Type B pancreatic cell (in vitro differentiated cells): ENCODE measurements at places on chromosomes 13 and 19. TPM values are rescaled to one million over a fixed set of nuclear protein-coding genes. Genes with fewer than 3 reads are reported as not detected.

Gene ICAM4
- 2.8 and 5.3 TPM in 2 replicates for total RNA-seq

Gene CCL25
- 1.4 and 5.6 TPM in 2 replicates for total RNA-seq

Gene TEX26
- total RNA-seq, result not detected in 2 replicates

Gene DCT
- total RNA-seq, result 19.7 TPM in 1 of 2 replicates, not detected in the other

Gene MEDAG
- total RNA-seq, result 0.36 and 0.40 TPM in 2 replicates

Gene FUT2
- total RNA-seq, result 9.0 and 13.3 TPM in 2 replicates

Gene C2CD4C
- 6.0 and 7.2 TPM in 2 replicates for total RNA-seq

Gene TIMM50
- 63.6 and 82.2 TPM in 2 replicates for total RNA-seq

Gene PALM3
- total RNA-seq, result 0.83 and 8.1 TPM in 2 replicates

Gene EDNRB
- total RNA-seq, result 2.1 and 18.2 TPM in 2 replicates

Gene ETFB
- 76.3 and 81.9 TPM in 2 replicates for total RNA-seq

GRCh38 chr13:81540777-81541176 is 1199.9 kb upstream of the SPRY2 start:
- H3K27ac ChIP-seq, result no peak overlapping the region
- no peaks in the 10 kb centered on the region for H3K4me1 ChIP-seq
- no peaks in the 10 kb centered on the region for H3K36me3 ChIP-seq
- H3K27me3 ChIP-seq, result no peaks in the 10 kb centered on the region

GRCh38 chr13:114144606-114145244 is 12.3 kb upstream of the RASA3 start:
- H3K27me3 ChIP-seq, result peaks cover 12% of the 10 kb centered on the region
- no peak for DNase-seq
- no peak overlapping the region for H3K4me3 ChIP-seq

GRCh38 chr19:42311657-42312056 is 1.5 kb upstream of the TMEM145 start:
- peak overlapping the region; percentile 45 for H3K4me3 ChIP-seq
- H3K4me1 ChIP-seq, result no peaks in the 10 kb centered on the region
- H3K27ac ChIP-seq, result no peak overlapping the region
- H3K27me3 ChIP-seq, result peaks cover 33% of the 10 kb centered on the region

- no peaks in the 10 kb centered on the region for H3K4me1 ChIP-seq
- H3K27ac ChIP-seq, result no peak overlapping the region
- no peaks in the 10 kb centered on the region for H3K27me3 ChIP-seq
- no peaks in the 10 kb centered on the region for H3K36me3 ChIP-seq
Observed at GRCh38 chr13:77637588-77637987, 59.9 kb upstream of the SLAIN1 start.

DNA sequence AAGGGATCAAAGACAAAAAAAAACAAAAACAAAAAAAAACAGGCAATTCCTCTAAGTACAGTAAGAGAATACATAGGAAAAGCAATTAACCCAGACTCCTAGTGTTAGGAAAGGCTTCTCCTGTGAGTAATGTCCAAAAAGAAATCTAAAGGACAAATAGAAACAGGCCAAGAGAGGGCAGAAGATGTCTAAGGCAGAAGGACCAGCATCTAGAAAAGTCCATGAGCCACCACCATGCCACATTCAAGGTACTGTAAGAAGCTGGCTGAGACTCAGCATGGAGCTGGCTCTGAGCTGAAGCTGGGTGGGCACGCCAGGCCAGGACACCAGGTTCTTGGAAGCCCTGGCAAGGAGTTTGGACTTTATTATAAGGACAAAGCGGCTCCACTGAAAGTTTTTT is 118.1 kb upstream of the FRY start:
- DNase-seq, result no peak
- no peak overlapping the region for H3K4me3 ChIP-seq
- no peaks in the 10 kb centered on the region for H3K36me3 ChIP-seq
- H3K27me3 ChIP-seq, result peaks cover 5% of the 10 kb centered on the region
- H3K27ac ChIP-seq, result no peak overlapping the region

DNA sequence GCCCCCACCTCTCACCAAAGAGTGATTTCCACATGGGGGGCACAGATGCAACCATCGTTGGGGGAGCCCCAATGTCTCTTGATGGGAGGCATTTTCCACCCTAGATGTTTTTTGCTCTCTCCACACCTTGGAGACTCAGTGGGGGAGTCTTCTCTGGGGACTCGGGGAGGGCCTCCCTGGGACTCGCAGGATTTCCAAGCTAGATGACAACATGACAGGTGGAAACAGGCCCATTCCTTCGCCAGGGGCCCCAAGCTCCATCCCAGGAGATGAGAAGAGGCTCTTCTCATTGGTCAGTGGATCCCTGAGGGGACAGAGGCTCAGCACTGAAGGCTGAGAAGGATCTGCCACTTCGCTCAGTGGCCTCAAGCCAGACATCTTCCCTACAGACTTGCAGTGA is 12.7 kb upstream of the KIR2DL4 start:
- no peaks in the 10 kb centered on the region for H3K36me3 ChIP-seq
- no peak overlapping the region for H3K27ac ChIP-seq
- H3K4me1 ChIP-seq, result no peaks in the 10 kb centered on the region
- peak; percentile 32 for DNase-seq
- no peak overlapping the region for H3K4me3 ChIP-seq

- peaks cover 3% of the 10 kb centered on the region for H3K4me1 ChIP-seq
- no peak for DNase-seq
- peaks cover 5% of the 10 kb centered on the region for H3K36me3 ChIP-seq
- no peak overlapping the region for H3K4me3 ChIP-seq
Observed at GRCh38 chr13:106573284-106573846, 5.4 kb upstream of the ARGLU1 start.

DNA sequence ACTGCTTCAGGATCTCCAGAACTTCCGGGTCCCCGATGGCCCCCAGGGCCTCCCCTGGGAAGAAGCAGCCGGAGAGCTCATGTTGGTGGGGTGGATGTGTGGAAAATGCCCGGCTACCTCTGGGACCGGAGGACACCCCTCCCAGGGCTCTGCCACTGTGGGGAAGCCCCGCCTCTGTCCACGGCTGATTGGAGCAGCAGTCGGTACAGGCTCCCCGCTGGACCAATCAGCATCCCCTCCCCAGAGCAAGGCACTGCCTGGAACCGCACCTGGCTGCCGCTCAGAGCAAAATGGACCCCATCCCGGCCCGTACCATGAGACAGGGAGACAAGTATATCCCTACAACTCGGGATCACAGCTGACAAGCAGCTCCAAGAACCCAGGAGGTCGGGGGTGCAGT is 6.4 kb downstream of the DOHH start:
- no peaks in the 10 kb centered on the region for H3K27me3 ChIP-seq
- DNase-seq, result no peak
- peaks cover 6% of the 10 kb centered on the region for H3K4me1 ChIP-seq
- H3K36me3 ChIP-seq, result peaks cover 13% of the 10 kb centered on the region

- no peaks in the 10 kb centered on the region for H3K36me3 ChIP-seq
- no peak overlapping the region for H3K27ac ChIP-seq
- no peaks in the 10 kb centered on the region for H3K27me3 ChIP-seq
- no peaks in the 10 kb centered on the region for H3K4me1 ChIP-seq
- DNase-seq, result no peak
Observed at GRCh38 chr13:44031555-44031954, 151.9 kb downstream of the LACC1 start.

DNA sequence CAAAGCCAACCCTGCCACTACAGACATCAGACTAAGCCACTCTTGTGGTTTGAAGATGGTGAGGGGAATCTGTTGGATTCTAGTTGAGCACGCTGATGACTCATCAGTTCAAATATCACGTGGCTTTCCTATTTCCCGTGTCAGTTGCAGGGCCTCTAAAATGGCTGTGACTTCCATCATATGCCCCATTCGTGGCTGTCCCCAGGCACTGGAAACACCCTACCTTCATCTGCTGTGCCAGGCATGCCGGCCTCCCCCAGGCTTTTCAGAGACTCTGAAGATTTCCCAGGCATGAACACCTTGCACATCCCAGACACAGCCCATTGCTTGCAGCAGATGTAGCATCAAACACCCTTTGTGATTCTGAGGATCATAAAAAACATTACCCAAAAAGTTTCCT is 659.9 kb downstream of the UQCRFS1 start:
- H3K4me3 ChIP-seq, result no peak overlapping the region
- H3K36me3 ChIP-seq, result no peaks in the 10 kb centered on the region
- DNase-seq, result no peak
- H3K27ac ChIP-seq, result no peak overlapping the region

DNA sequence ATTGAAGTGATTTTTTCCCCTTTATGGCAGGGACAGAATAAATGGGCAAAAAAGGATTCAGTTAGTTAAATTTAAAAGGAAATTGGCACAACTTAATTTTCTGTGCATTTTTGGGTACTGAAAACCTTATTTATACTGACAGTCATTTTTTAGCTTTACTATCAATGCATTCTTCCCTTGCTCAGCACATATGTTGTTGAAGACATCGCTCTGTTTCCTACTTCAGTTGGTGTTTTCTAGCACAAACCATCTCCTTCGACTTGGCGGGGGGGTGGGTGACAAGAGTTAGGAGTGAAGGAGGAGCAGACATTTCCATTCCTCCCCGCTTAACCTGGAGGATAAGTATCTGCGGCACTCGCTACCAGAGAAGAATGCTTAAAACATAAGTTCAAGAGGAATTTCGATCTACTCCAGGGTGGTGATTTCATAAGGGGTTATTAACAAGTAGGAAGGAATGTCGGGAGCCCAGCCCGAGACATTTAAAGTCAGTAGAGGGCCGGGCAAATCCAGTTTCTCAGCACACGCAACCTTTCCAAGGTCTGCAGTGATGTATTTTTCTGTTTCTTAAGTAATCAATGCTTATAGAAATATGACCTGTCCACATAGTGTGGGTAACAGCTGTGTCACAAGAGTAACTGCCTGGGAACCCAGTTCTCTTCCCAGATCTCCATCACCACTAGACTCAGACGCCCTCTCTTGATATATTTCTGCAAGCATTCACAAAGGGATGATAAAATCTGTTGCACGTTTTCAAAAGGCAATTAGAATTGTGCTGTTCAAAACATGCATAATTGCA is 525.8 kb downstream of the MYO16 start:
- no peak for DNase-seq
- H3K27ac ChIP-seq, result peak overlapping the region; percentile 46

DNA sequence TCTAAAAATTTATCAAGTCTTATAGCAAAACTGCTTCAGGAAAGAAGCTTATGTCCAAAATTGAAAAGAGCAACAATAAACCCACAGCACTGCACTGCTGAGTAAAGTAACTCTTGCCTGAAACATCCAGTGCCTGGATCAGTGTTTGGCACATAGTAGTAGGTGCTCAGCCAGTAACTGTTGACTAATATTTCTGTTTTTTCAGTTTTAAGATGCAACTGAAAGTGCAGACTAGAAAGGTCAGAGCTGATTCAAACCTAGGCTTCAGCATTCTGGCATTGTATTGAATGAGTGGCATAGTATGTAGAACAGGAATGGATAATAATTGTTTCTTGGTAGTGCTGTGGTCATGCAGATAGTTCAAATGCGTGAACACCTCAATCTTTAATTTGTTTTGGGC is 67.6 kb downstream of the UBL3 start:
- H3K4me3 ChIP-seq, result no peak overlapping the region
- H3K4me1 ChIP-seq, result no peaks in the 10 kb centered on the region
- DNase-seq, result no peak
- no peak overlapping the region for H3K27ac ChIP-seq

DNA sequence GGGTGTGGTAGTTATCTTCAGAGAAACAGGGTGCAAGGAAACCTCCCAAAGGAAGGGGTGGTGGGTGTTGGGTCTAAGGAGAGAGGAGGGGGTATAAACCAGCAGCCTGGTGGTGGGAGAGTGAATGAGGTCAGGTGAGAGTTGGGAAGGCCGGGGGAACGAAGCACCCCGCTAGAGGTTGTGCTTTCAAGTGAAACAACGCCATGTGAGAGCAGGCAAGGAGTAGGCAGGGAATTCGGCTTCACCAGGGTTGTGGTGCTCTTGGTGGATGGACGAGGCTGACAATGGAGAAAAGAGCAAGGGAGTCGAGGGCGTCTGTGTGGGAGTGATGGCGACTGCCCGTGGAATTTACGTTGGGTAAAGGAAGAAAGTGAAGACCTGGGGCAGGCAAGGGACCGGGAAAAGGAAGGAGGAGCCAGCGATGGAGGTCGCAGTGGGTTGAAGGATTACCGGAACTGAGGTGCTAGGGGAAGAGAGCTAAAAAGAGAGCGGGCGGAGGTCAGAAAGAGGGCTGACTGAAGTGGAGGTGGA is 2.1 kb upstream of the MLNR start:
- DNase-seq, result no peak
- peaks cover 62% of the 10 kb centered on the region for H3K27me3 ChIP-seq
- peaks cover 4% of the 10 kb centered on the region for H3K4me1 ChIP-seq

GRCh38 chr19:16027528-16027927 is 48.8 kb upstream of the TPM4 start:
- H3K4me3 ChIP-seq, result no peak overlapping the region
- no peaks in the 10 kb centered on the region for H3K36me3 ChIP-seq
- no peak for DNase-seq
- H3K27me3 ChIP-seq, result peaks cover 4% of the 10 kb centered on the region
- H3K4me1 ChIP-seq, result no peaks in the 10 kb centered on the region

DNA sequence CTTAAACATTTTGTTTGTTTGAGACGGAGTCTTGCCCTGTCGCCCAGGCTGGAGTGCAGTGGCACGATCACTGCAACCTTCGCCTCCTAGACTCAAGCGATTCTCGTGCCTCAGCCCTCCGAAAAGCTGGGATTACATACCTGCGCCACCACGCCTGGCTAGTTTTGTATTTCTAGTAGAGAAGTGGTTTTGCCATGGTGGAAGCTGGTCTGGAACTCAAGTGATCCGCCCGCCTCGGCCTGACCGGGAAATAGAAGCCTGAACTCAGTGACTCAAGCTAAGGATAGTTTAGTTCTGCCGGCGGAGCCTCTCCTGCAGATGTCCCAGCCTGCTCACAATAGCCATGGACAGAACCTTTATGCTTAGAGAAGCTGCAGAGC is 53.0 kb upstream of the ZNF254 start:
- peak overlapping the region; percentile 100 for H3K27ac ChIP-seq
- no peak for DNase-seq
- no peaks in the 10 kb centered on the region for H3K27me3 ChIP-seq
- H3K36me3 ChIP-seq, result peaks cover 28% of the 10 kb centered on the region

DNA sequence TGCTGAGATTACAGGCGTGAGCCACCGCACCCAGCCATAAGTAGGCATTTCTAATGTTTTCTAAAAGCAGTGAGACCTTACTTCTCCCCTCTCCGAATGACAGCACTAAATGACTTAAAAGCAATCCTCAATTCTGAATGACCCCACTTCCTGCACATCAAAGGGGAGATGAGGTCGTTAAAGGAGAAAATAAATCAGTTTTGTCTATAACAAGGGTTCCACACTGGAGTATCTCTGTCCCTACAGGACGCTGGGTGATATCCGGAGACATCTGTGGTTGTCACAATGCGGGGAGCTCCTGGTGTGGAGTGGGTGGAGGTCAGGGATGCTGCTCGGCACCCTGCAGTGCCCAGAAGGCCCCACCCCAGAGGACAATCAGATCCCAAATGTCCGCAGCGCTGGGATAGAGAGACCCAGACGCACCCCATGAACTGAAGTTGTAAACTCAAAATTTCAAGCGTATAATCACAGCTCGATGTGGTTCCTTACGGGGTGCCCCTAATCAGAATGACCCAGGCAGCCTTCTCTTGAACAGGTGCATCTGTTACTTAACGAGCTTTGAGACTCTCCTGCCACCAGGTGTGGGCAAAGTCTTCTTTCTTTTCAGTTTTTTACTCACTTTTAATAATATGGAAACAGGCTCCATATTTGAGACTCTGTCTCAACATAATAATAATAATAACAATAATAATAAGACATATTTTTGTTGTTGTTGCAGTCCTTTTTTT is 2.9 kb downstream of the GNG7 start:
- H3K27ac ChIP-seq, result no peak overlapping the region
- no peak for DNase-seq
- H3K36me3 ChIP-seq, result no peaks in the 10 kb centered on the region
- no peaks in the 10 kb centered on the region for H3K4me1 ChIP-seq
- peaks cover 22% of the 10 kb centered on the region for H3K27me3 ChIP-seq

GRCh38 chr13:40187324-40187795 is 479.1 kb downstream of the FOXO1 start:
- no peak for DNase-seq
- H3K36me3 ChIP-seq, result no peaks in the 10 kb centered on the region
- no peak overlapping the region for H3K27ac ChIP-seq
- H3K4me3 ChIP-seq, result no peak overlapping the region
- H3K27me3 ChIP-seq, result no peaks in the 10 kb centered on the region
